ENCODE measurements at places on chromosomes 12 and 14.

DNA sequence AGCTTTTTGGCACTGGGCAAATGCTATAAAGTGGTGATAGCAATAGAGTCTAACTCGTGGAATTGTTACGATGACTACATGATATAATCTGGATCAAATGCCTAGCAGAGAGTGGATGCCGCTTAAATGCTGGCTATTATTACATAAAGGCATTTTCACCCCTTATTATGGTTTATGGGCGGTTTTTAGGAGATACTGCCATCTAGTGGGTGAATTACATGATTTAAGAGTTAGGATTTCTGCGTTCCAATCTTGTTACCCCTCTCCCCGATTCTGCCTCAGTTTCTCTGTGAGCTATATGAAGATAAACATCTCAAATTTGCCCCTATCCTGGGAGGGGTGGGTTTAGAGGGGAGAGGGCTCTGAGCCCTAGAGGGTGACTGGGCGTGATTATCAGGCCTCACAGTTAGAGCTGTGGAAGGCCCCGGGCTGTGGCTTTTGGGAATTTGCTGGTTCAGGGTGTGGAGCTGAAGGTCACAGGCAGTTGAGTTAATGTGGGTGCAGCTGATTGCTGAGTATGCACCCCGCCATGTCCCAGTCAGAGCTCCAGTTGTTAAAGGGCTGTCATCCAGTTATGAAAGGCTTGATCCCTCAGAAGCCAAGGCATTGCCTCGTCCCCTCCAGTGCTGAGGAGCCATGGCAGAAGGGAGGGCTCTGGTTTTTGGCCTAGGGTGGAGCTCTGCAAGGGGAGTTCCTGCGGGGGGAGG is 14.4 kb downstream of the CLSTN3 start:
- DNase-seq, result peak; percentile 30

DNA sequence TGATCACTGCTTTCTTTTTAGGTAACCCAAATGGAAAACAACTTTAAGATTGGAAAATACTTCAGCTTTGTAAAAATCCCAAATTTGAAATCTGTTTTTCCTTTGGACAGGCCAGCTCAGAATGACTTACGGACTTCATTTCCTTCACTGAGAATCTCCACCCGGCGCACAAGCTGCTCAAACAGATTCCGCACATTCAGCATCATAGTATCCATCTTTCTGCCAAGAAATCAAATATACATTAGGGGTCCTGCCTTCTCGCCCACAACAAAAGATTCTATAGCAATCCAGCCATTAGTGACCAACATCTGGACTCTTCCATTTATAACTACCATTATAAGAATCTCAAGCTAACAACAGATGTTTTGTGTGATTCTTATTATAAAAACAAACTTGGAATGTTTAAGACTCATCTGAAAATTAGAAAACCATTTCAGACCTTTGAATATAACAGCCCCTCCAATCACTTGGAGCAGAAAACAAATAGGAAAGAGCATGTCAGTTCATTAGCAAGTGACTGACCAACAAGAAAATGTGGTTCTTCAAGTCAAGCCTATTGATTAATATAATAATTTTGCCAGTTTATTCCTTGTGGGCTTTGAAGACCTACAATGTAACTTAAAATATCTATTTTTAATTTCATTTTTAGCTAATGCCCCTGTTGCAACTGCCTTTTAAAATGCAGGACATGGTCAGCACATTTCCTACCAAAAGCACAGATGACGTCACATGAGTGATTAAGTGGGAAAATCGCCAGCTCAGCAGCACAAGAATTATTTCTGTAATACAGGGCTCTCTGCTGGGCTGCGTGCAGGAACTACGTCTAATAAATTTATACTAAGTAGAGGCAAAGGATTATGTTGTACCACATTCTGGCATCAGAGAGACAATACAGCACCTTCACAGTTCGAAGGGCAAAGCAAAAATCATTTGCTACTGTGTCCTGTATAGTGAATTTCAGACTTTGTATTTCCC is 8.5 kb downstream of the RACGAP1 start:
- DNase-seq, result no peak

- no peak for DNase-seq
These were observed 649.0 kb downstream of the TMTC2 start for GRCh38 chr12:83335748-83336147.

DNA sequence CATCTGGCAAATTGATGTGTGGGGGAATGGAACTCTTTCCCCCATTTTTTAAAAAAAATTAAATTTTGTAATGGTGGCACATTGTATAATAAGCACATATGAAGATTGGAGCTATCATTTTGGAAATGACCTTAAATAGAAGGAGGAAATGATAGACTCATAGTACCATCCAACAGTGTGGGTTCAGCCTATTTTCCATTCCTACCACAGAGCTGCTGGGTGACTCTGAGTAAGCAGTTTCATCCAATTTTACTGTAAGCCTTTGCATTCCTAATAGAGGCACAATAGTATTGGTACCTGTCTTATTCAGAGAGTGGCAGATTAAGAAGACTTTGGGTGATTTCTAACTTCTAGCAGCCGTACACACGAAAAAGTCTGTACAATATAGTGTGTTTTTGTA is 304.5 kb downstream of the RAD51B start:
- no peak for DNase-seq

DNA sequence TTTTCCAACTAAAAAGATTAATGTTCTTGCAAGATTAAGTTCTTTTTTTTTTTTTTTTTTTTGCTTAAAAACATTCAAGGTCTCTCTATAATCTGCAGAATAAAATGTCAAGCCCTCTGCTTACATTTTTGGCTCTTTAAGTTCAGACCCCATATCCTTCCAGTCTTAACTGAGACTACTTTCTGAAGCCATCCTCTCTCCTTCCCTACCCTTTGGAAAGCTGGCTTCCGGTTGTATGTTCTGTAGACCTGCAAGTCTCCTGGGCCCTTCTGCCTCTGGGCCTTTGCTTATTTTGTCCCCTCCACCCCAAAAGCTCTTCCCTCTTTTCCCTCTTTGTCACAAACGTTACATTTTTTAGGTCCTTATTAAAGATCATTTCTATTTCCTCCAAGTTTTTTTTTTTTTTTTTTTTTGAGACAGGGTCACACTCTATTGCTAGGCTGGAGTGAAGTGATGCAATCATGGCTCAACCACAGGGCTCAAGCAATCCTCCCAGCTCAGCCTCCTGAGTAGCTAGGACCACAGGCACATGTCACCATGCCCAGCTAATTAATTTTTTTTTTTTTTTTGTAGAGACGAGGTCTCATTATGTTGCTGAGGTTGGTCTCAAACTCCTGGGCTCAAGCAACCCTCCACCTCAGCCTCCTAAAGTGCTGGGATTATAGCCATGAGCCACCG is 46.5 kb downstream of the PTPRB start:
- no peak for DNase-seq

DNA sequence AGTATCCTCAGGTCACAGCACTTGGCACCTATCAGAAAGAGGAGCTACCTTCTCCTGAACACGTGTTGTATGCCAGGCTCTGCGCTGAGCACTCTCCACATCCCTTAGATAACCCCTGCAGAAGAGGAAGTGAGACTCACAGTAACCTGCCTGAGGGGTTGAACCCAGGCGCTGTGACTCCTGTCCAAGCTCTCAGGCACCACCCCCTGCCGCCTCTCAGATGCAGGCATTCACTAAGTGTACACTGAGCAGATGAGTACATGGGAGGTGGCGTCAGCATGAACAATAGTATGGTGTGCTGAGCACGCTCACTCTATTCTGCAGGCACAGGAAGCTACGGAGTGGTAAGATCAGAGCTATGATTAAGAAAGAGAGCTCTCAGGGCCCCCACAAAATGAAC is 21.0 kb upstream of the RIC8B start:
- no peak for DNase-seq

- DNase-seq, result no peak
These were observed 20.1 kb downstream of the DENND5B start for GRCh38 chr12:31570880-31571279.

GRCh38 chr12:104490850-104491249 is 34.1 kb downstream of the CHST11 start:
- no peak for DNase-seq
